Stimulated activated CD8-positive, alpha-beta memory T cell treated with anti-CD3 and anti-CD28 coated beads, Interleukin-2, amount 100 ng/mL, for 1 hour (primary cell): ENCODE measurements at places on chromosomes 5 and 9.

DNA sequence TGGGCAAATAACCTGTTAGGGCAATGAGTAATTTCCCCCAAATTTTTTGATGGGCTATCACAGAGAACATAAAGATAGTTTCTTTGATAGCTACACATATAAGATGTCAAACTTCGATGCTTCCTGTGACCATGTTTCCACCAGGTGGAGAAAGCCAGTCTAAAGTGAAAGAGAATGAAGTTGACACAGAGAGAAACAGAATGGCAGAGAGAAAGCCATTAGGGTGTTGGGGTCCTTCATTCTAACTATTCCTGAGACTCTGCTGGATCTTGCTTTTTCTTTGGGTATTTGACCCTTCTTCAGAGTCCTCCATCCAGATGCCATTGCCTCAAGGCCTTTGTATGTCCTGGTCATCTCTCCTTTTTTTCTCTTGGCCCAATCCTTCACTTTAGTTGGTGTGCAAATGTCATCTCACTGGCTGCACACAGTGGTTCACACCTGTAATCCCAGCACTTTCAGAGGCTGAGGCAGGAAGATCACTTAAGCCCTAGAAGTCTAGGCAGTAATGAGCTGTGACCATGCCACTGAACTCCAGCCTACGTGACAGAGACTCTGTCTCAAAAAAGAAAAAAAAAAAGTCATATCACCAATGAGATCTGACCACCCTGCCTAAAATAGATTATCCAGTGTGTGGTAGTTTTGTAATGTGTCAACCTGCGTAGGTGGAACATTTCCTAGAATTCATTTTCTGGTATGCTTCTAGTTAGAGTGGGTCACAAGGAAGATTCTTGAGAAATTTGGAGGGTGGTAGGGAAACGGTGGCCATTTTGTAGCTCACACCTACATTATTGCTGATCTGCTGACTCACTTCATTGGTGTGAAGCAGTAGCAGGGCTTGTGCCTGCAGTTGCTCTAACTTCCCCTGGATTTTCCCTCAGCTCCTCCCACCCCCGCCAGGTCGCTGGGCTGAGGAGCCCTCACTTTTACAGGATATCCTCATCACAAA is 20.8 kb upstream of the KIF2A start:
- no peak for DNase-seq

DNA sequence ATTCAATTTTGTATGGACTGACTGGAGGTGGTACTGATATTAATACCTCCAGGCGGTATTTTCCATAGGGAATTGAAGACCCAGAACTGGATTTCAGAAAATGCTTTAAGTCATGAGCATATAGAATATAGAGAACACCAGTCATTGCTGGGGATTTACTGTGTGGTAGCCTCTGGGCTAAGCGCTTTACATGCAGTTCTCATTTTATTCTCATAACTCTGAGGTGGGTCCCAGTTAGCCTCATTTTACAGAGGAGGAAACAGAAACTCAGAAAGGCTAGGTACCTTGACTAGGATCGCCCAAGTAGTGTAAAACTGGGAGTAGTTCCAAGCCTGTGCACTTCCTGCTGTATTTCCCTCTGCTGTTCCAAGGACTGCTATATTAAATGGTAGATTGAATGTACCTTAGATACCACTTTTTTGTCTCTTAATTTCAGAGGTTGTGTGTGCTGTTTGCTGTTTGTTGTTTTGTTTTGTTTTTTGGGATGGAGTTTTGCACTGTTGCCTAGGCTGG is 13.8 kb downstream of the SLC44A1 start:
- no peak for DNase-seq

GRCh38 chr5:82325155-82325554 is 47.0 kb upstream of the RPS23 start:
- no peak for DNase-seq

DNA sequence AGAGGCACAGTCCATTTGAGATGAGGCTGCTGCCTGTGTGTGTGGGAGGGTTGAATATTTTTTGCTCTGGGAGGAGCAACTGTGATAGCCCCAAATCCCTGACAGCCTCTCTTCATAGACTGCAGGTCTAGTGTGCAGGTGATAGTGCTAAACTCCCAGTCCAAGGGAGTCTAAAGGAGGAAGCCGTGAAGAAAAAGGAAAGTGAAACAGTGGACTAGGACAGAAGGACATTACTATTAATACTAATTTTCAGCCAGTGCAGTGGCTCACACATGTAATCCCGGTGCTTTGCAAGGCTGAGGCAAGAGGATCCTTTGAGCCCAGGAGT is 295.0 kb downstream of the PDE4D start:
- no peak for DNase-seq

DNA sequence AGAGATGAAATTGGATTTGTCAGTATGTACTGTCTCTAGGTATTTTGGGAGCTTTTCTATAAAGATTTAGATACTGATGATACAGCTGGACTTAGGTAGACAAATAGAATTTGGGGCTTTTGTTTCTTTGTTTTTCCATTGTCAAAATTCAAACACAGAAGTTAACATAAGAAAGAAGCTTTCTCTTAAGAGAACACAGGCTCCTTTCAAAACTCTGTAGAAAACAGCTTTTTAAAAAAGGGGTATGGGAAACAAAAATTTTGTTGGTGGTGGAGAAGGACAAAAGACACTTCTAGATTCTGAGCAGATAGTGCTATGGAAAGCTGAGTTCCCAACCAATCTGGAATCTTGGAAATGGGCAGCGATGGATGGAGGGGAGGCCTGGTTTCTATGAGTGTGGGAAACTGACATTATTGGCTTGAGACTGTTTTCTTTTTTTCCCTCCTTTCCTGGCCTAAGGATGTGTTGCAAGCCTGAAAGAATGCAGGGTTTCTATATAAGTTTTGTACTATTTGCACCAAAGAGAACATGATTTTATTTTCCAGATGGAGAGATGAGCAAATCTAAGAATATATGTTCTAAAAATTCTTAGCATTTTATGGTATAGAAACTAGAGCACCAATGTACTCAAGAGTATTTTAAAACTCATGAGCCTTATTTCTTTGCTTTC is 240.0 kb downstream of the PRR16 start:
- no peak for DNase-seq
